ENCODE measurements at places on chromosomes 5 and 9. TPM values are rescaled to one million over a fixed set of nuclear protein-coding genes. Genes with fewer than 3 reads are reported as not detected.

GRCh38 chr5:42547141-42547540 is 123.9 kb downstream of the GHR start:
- DNase-seq, result no peak

DNA sequence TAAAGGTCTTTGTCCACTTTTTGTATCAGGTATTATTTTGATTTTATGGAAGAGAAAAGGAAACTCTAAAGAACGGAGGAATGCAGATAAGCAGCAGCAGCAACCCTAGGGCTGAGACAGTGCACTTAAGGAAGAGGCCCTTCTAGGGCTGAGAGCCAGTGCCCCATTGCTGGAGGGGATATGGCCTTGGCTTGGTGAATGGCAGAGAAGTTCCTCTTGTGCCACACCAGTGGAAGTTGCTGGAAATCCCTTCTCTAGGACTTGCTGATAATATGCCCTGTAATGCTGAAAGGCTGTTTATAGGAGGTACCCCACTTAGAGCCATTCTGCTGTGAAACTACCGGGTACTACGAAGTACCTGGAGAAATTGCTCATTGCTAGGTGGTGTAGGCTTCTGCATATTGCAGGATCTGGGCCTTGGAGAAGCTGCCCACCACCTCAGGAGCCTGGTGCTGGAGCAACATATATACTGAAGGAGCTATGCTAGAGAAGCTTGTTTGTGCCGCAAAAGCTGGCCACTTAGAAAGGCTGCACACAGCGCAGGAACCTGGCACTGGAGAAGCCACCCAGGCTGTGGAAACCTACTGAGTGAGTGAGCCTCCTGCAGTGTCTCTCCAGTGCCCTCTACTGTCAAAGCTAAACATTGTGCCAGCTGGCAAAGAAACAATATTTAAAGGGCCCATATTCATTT is 9.6 kb upstream of the UBTD2 start:
- no peak for DNase-seq

The DAB2 gene
- polyA plus RNA-seq, result 177 TPM

The FRRS1L gene
- polyA plus RNA-seq, result 0.14 TPM

DNA sequence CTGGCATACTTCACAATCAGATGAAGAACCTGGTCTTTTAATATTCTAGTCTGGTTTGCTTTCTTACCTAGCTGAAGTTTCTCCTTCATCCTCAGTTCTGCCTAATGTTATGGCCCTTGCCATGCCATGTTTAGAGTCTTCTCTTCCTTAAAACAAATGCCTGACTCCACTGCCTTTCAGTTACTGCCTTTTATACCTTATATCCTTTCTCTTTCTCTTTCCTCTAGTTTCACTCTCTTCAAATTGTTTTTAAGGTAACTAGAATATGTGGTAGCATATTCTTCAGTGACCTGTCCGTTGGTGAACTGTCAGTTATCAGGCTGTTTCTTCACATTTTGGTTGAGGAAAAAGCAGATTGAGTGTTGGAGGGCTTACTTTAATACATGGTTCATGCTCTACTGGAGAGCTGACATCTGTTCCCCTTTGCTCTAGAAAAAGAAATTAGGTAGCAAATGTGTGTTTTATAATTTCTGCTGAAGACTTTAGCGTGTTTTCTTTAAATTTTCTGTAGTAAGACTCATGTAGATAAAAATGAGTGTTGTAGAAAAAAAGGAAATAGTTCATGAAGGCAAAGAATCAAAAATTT is 103.8 kb downstream of the DMXL1 start:
- no peak for DNase-seq

DNA sequence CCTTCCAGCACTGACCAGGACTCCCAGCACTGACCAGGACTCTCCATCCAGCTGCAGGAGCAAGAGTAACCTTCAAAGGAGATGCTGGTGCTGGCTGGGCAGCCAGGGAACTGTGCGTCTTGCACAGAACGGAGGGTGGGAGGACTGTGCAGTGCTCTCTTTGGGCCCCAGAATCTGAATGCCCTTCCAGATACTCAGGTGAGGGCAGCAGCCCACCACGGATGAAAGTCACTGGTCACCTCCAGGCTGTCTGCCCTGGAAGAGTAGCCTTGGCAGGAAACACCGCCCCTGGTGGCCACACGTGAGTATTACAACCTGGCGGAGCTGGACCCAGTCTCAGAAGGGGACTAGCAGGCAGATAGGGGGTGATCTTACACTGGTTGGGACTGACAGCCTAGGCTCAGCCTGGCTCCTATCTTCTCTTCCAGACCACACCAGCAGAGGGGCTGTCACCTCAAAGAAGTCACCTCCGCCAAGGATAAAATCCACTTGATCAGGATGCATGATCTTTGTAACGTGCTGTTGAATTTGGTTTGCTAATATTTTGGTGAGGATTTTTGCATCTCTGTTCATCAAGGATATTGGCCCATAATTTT is 4.8 kb upstream of the SARDH start:
- DNase-seq, result no peak

Data from AG04450 (cell line).